Non-pigmented ciliary epithelial cell (primary cell): ENCODE measurements at places on chromosomes 16 and 17.

- DNase-seq, result no peak
Observed at GRCh38 chr16:51938861-51939260, 608.1 kb downstream of the TOX3 start.

DNA sequence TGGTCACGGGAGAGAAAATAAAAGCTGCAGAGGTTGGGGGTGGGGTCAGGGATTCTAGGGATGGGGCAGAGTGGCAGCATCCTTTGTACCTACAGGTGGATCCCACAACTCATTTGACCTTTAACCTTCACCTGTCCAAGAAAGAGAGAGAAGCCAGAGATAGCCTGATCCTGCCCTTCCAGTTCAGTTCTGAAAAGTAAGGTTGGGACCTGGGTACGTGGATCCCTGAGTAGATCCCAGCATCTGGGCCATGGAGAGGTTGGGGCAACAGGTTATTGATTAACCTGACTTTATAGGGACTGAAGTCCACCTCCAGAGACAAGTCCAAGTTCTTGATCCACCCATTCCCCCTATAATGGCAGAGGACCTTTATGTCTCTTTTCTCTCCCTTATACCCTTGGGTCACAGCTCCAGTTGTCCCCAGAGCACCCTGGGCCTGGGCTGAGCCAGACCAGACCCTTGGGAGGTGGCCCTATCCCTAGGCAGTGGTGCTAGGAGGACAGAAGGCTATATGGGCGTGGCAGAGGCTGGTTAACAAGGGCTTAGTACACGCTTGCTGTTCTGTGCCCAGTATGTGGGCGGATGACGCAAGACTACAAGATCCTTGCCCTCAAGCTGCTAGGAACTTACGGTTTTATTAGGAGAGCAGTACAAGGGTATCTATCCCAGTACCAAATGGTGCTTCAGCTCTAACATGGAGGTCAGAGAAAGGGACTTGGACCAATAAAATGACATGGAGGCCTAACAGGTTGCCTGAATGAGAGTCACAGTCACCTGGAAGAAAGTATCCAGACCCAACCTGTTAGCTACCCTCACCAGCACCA, 3.3 kb downstream of the CLDN7 start:
- no peak for DNase-seq

GRCh38 chr16:22190081-22190775, 15.8 kb upstream of the EEF2K start:
- DNase-seq, result no peak

DNA sequence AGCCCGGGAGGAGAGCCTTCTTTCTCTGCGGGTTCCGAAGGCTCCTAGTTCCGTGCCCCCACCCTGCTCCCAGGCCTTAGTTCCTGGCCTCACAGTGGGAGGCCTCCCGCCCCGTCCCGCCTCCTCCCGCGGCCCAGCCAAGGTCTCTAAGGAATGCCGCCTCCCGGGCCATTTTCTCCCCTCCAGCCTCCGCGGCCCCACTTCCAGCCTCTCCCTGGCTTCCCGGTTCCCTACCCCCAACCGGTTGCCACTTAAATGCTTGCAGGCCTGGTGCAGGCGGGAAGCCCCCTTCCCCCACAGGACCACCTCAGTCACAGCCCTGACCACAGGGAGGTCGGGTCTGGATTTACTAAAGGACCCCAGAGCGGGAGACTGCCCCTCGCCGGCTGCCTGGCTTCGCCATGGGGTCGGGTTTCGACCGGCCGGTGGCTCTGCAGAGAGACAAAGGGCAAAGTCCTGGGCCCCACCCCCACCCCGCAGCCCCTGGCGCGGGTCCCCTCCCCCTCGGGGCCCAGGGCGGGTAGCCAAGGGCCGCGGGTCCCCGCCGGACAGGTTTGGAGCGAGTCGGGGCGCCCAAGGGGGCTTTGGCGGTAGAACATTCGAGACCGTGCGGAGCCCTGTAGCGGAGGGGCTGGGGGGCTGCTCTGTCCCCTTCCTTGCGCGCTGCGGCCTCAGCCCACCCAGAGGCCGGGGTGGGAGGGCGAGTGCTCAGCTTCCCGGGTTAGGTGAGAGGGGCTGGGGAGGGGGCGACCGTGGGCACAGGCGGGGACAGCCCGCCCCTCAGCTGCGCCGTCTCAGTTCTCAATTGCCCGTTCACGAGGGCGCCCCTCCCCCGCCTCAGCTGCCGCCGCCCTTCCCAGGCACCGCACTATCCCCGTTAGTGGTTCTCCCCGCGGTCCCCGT, 16.4 kb downstream of the IGF2BP1 start:
- DNase-seq, result no peak

GRCh38 chr16:17160920-17161431, 309.8 kb downstream of the XYLT1 start:
- DNase-seq, result no peak

DNA sequence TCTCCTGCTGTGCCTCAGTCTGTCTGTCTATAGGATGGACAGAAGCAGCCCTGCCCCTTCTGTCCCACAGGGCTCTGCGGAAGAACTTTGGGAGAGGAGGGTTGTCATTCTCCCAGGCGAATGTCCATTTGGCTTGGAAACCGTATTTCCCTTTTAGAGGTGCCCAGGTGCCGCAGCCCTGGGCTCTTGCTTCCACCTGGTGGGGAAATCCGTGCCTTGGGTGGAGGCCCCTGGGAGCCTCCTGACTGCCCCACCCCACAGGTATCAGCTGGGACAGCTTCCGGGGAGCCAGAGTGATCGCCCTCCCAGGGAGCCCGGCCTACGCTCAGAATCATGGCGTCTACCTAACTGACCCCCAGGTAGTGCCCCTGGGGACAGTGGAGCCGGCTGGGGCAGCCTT, 12.7 kb downstream of the FCSK start:
- DNase-seq, result no peak

- DNase-seq, result no peak
Observed at GRCh38 chr16:64158941-64159588, 962.8 kb downstream of the CDH11 start.

GRCh38 chr17:71392715-71393567, 727.9 kb upstream of the SOX9 start:
- no peak for DNase-seq

DNA sequence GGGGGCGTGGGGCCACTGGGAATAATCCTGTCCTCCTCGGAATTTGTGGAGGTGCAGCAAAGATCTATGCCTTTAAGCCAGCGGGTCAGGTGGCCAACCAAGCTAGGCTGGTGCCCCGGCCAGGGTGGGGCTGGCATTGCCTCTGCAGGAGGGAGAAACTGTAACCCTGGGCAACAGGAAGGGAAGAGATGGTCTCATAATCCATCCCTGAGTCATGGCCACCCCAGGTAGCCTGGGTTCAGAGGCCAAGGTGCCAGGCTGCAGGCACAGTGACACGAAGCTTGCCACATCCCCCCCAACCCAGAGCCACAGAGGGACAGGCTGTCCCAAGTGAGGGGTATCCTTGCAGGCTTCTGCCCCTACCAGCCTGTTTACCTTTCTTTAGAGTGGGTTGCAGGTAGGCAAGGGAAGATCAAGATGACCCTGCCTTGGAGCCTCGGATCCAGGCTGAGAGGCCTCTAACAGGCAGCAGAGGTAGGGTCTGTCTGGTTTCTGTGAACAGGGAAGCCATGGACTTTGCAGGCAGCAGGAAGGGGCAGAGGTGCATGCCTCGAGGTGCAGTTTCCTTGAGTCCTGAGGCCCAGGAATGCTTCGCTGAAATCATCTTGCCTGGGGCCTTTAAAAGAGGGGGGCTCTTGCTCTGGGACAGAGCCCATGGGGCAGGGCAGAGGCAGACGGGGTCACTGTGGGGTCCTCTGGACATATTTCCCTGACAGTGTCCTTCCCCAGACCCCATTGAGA, 4.0 kb downstream of the LASP1 start:
- no peak for DNase-seq

GRCh38 chr16:14528306-14528705, 101.8 kb downstream of the PARN start:
- no peak for DNase-seq

GRCh38 chr16:70475054-70475871, 20.9 kb downstream of the FCSK start:
- no peak for DNase-seq
